ENCODE measurements at places on chromosomes 13 and 19.

- no peak for DNase-seq
These were observed 8.3 kb downstream of the ZFR2 start for GRCh38 chr19:3860499-3860898.

DNA sequence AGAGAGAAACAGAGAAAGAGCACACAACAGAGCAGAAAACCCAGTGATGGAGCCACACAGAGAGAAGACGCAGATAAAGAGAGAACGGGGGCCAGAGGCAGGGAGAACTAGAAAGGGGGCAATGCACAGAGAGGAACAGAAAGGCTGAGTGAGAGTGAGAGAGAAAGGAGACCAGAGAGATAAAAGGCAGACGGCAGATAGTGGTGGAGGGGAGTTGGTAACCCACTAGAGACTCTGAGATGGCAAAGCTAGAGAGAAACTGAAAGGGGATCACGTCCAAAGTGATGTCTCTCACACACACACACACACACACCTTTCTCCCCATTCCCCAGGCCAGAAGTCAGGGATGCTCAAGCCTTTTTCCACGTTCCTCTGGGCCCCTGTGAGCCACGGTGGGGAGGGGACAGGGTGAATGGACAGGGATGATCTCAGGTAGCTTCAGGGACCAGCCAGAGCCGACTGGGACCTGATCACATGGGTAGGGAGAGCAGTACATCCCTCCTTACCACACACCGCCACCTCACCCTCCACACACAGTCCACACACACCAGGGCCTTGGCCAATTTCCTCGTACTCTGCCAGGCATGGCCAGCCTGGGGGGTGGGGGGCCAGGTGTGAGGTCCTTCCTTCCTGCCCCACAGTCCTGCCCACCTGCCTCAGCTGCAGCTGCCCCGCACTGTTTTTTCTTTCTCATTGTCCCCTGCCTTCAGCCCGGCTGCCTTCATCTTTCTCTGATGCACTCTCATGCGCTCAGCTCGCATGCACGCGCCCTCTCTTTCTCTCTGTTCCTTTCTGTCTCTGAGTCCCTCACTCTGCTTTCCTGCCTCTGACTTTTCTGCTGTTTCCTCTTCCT lies 22.5 kb upstream of the POU2F2 start:
- DNase-seq: no peak

DNA sequence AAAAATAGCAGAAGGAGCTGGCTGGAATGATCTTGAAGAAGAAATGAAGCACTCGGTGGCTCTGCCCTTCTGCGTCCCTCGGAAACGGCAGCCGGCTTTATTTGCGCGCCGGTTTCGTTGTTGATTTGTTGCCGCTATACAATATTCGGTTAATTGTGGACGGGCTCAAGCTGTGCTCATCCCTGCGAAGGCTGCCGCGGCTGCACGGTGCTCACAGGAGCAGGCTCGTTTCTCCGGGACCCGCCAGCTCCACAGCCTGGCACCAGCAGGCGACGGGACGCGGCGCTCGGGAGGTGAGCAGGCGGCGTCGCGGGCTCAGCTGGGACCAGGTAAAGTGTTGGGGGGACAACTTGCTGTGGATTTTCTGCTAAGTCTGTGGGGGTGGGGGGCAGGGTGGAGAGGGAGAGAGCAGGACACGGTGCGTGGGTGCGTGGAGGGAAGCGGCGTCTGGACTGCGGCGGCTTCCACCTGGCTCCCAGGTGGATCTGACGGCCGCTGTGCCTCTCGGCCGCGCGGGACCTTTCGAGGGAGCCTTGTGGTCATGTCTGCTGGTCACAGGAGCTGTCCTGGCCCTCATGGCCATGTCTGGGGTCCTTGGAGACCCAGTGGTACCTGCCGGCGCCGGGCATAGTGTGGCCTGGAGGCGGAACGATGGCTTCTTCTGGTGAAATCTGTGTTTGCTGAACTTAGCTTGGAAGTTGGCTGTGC lies 90.9 kb downstream of the TEX29 start:
- DNase-seq: no peak

DNA sequence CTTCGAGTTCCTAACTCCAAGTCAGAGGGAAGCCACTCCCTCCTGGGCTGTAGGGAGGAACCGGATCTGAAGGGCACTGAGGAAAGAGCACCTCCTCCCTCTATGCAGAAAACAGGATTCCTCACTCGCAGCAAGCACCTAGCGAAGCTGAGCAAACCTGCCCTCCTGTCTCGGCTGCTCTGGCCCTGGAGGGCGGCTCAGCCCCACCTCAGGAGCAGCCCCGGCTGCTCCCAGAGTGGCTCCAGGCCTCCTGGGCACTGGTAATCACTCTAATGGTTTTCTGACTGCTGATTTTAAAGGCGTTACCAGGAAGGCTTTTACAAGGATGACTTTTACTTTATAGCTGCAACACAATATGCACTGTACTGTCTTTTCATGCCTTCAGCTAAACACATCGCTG lies 312.5 kb downstream of the TEX29 start:
- DNase-seq: no peak

DNA sequence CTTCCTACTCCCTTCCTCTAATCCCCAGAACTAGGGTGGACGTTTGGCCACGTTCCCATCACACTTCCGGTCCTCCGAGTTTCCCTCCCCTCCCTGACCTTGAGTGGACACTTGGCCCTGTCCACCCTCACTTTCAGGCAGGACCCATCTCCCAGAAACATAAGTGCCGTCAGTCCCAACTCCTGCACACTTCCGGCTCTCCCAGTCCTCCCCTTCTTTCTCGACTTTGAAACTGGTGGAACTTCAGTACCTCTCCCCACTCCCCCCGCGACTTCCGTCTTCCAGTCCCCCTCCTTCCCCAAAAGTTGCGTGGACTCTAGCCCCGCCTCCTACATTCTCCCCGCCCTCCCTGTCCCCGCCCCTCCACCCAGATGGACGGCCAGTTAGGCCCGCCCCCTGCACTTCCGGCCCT lies 278 bp upstream of the ZNF274 start:
- peak; percentile 63 for DNase-seq

DNA sequence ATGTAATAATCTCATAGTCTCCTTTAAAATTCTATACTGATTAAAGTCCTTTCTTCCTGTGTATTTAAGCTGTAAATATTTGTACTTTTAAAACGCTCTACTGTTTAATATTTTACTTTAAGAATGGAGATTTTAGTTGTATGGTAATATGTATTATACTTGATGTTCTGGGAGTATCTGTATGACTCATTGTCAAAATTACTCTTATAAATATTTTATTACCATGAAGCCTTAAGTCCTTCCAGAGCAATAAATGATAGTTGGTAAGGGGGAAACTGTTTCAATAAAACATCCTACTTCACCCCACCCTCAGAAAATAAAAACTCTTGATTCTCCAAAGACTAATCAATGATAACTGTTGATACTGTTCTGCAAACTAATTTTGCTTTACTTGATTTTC lies 6.4 kb downstream of the PCDH9 start:
- no peak for DNase-seq

- no peak for DNase-seq
These were observed 368.0 kb upstream of the SGCG start for GRCh38 chr13:22812793-22813192.

- no peak for DNase-seq
These were observed 256.1 kb downstream of the DACH1 start for GRCh38 chr13:71610876-71611275.

GRCh38 chr19:34366738-34367623 lies 2.0 kb downstream of the GPI start:
- DNase-seq: peak; percentile 65

GRCh38 chr19:10006335-10006708 lies 4.0 kb downstream of the COL5A3 start:
- peak; percentile 55 for DNase-seq

DNA sequence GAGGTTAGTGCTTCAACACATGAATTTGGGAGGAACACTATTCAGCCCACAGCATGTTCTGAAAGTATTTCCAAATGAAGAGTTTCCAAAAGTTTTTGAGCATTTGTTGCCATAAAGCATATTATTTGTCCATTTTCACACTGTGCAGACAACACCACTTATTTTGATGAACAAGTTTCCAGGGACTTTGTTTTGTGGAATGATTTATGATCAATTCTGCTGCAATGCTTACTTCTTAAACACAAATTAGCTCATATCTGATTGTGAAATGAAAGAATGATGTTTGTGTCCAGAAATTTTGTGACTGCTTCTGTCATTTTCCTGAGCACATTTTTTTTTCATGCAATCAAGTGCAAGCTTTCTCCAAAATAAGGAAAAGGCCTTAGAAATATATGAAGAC lies 205.3 kb downstream of the RAP2A start:
- DNase-seq: no peak

All from T-helper 2 cell (primary cell).